ENCODE measurements at places on chromosomes 4 and X. TPM values are rescaled to one million over a fixed set of nuclear protein-coding genes. Genes with fewer than 3 reads are reported as not detected.

The EPHA5 gene
- not detected for total RNA-seq

The SPANXN4 gene
- total RNA-seq, result not detected

The STAP1 gene
- total RNA-seq, result not detected

The DSPP gene
- total RNA-seq, result not detected

The GNRHR gene
- not detected for total RNA-seq

DNA sequence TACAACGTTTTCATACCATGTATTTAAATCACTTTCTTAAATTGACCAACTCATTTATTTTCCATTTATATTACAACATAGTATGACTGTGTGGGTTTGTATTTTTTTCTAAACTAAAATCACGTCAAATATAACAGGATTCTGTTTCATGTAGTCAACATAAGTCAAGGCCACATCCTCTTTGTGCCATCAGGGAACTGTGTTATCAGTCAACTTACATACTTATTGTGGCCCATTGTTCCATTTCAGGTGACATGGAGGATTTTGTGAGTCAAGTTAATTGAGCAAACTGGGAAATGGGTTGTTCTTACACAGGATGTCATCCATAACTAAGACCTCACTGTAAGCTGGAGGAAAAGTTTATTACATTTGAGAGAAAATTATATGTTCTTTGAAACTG is 35.9 kb downstream of the STK26 start:
- no peak for DNase-seq

DNA sequence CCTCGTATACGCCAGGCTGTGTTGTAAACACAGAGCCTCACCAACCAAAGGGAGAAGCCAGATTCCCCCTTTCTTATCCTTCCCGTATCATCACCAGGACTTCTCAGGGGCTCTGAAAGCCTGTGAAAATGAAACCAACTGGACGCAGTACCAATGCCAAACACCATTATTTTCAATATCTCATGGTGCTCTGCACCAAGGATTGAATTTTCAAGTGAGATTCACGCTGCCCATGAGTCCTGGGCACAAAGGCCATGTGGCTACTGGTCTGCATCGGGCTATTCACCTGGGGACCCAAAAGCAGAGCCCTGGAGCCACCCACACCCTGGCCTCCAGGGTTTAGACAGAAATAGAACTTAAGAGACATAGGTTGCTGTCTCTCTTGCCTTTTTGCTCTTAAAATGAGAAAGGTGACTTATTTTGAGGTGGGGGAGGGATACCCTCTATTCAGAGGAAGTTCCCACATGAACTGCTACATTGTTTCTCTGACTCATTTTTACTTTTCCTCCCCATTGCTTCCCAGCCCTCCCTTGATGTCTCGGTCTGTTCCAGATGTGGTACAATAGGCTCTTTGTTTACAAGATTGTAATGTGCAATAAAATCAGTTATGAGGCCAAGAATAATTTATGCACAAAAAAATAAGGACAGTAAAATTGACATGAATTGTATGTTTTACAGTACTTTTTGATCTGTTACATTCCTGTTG is 55.4 kb downstream of the MAML3 start:
- DNase-seq, result peak; percentile 95

DNA sequence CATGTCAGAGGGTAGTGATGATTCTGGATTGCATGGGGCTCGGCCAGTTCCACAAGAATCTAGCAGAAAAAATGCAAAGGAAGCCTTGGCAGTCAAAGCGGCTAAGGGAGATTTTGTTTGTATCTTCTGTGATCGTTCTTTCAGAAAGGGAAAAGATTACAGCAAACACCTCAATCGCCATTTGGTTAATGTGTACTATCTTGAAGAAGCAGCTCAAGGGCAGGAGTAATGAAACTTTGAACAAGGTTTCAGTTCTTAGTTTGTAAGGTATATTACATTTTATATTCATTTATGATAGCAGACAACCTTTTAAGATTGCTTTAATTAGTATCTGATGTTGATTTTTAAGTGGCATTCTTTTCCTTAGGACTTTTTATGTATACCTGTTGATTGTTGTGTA is 24.2 kb downstream of the REST start:
- DNase-seq, result no peak

GRCh38 chr4:101400096-101400495 is 52.8 kb upstream of the PPP3CA start:
- DNase-seq, result no peak

DNA sequence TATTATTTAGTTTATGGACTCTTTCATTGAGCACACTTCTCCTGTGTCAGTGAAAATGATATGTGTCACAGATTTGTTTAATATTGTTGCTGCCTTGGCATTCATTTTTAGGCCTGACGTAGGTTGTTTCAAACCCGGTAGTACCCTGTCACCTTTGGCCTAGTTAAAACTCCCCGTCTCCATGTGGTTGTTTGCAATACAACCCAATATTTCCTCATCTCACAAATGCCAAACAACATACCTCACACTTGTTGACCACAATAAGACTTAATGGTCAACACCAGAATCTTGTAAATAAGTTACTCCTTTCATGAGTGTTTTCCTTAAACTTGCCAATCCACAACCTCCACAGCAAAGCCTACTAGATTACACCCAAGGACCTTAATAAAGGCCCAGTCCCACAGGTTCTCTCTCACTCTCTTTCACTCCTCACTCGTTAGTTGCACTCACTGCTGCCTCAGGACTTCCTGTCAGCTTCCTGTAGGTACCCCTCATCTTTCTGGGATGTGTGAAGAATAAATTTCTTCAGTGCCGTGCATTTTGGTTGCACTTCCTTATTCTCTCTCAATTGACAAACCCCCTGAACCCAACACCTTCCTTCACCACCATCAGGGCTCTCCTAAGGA is 31.3 kb downstream of the IL13RA2 start:
- DNase-seq, result no peak

GRCh38 chr4:69066945-69067344 is 29.3 kb upstream of the UGT2B7 start:
- DNase-seq, result no peak
